IPS-NIHi11 (cell line): ENCODE measurements at places on chromosomes 7 and 10.

DNA sequence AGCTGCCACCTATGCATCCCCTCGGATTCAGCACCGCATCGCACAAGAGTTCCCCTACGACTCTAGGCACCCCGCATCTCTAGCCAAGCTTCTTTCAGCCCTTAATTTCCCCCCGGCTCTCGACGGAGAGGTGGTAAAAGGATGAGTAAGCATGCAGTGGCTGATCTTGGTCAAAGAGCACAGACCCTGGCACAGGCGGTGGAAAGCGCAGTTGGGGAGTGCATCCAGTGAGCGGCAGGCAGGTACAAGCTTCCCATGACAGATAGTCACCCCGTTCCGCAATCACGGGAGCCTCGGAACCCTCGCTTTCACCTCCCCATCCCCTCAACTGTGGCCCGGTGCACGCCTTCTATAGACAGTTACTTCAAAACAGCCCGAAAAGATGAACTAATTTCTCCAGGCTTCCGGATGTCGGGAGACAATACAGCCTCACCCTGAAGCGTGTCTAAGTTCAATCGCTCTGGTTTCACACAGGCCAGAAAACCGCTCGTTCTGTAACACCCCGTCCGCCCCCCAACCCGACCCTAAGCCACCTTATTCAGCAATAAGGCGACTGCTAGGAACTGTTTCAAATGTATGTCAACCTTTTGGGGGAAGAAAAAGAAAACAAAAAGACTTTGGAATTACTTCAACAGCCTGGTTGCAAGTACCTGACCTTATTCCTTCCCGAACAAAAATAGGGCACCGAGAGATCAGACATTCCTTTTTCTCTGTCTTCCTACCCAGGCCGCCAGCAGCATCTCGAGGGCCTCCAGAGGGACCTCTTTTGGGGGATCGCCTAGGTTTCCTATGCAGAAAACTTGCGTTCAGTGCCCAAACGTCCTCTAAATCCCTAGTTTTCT lies 1.4 kb downstream of the RHEB start:
- no peak for DNase-seq

DNA sequence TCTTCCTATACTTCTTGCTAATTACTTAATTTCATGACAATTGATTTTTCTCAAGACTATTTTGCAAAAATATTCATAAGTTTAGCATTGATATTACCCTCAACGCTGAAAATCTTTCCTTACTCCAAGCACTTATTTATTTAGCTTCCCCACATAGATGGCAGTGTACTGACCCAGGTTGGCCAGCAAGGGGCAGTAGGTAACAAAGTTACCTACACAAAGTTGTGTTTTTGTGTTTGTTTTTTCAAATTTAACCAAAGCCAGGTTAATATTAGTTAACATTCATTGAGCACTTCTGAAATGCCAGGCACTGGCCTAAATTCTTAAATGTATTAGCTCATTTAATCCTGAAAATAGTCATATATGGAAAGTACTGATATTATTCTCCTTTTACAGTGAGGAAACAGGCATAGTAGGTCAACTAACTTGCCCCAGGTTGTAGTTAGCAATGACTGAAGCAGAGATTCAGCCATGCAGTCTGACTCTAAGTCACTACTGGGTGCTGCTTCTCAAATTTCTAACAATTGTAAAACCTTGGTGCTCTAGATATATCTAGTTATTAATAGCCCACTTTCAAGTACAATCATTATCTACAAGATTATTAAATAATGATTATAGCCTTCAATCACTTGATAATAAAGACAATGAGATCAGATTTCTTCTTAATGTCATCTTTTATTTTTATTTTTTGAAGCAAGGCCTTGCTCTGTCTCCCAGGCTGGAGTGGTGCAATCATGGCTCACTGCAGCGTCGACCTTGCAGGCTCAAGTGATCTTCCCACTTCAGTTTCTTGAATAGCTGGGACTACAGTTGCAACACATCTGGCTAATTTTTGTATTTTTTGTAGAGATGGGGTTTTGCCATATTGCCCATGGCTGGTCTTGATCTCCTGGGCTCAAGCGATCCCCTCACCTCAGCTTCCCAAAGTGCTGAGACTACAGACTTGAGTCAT lies 5.8 kb upstream of the GGCT start:
- no peak for DNase-seq

- DNase-seq, result peak; percentile 46
These were observed 3.8 kb upstream of the TECTB start for GRCh38 chr10:112279433-112279832.

DNA sequence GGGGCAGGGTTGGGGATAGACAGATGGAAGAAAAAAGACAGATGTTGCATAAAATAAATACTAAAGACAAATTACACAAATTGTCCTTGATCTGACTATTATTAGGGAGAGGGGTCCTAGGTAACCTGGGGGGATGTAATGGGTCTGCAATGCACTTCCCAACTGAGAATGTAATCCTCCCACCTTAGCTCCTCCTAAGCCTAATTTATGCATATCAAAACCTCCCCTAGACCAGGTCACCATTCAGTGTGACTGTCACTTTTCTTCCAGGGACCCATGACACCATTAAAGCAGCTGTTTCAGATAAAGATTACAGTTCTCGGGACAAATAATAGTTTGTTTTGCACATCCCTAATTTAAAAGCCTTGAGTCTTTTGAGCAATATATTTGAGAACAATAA lies 133.9 kb upstream of the FEZF1 start:
- no peak for DNase-seq

DNA sequence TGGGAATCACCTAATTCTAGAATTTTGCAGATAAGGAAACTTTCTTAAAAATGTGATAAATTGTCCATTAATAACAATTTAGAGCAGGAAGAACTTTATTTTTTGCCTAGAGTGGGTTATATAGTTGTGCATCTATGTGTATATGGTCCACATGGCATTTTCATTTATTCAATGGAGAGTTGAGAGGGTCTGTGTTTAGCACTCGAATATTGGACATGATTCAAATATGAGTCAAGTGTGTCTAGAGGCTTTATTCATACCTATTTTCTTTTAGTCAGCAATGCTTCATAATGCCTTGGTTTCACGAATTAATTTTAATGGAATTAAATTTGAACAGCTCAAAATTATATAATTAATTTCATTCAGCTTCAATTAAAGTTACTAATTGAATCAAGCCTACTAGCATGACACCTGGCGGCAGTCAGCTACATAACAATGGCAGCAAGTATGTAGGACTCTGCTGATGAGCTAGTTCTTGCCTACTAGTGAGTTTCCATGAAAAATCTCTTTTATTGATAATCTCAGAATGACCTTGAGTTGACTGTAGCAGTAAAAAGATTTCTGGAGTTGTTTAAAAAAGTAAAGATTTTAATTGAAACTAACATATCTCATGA lies 17.7 kb downstream of the MDFIC start:
- peak; percentile 30 for DNase-seq

GRCh38 chr7:90933984-90934383 lies 330.2 kb upstream of the FZD1 start:
- no peak for DNase-seq

DNA sequence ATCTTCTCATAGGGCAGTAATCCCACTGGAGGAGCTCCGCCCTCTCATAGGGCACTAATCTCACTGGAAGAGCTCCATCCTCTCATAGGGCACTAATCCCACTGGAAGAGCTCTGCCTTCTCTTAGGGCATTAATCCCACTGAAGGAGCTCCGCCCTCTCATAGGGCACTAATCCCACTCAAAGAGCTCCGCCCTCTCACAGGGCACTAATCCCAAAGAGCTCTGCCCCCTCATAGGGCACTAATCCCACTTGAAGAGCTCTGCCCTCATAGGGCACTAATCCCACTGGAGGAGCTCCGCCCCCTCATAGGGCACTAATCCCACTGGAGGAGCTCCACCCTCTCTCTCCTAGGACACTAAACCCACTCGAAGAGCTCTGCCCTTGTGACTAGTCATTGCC lies 3.4 kb upstream of the FUOM start:
- DNase-seq, result no peak

DNA sequence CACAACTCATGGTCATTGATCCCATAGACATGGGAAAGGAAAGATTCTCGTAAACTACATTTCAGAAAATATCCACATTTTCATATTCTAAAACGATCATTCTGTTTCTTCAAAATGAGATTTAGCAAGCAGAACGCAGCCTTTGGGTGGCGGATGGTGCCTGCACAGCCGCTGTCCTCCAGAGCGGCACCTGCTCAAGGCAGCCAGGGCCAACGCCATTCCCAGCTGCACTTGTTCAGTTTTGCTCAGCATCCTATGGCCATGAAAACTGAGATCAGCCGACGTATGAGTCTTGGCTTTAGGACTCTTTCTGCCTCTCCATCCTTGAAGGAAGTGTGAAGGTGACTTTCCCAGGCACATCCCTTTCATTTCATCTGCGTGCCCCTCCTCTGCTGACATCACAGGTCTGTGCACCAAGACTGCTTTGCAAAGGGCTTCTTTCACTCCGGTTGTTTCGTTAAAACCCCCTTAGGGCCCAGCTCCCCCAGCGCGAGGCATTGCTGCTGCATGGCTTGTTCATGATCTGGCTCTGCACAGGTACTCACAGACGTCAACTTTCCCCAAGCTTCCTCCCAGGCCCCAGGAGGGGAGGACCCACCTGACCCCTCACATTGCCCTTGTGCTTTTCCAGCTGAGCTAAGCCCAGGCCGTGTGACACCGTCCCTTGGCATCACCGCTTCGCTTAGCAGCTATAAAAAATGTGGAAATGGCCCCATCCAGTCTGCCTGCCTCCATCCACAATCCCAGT lies 37.2 kb downstream of the TCERG1L start:
- DNase-seq, result no peak

DNA sequence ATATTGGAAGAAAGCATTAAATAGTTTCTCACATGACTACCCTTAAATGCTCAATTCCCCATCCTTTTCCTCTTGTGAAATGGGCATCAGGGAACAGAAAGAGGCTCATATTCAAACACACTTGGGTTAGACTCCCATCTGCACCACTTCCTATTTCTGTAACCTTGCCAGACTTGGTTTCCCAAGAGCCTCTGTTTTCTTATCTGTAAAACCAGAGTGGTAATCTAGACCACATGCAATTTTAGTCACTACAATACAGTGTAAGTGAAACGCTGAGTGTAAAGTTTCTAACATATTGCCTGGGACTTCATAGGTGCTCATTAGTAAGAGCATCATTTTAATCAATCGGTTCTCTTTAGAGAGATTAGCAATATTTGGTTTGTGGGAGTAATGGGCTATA lies 136.3 kb downstream of the SORCS1 start:
- DNase-seq, result no peak

GRCh38 chr7:22356010-22356691 lies 803 bp downstream of the RAPGEF5 start:
- DNase-seq, result peak; percentile 49

DNA sequence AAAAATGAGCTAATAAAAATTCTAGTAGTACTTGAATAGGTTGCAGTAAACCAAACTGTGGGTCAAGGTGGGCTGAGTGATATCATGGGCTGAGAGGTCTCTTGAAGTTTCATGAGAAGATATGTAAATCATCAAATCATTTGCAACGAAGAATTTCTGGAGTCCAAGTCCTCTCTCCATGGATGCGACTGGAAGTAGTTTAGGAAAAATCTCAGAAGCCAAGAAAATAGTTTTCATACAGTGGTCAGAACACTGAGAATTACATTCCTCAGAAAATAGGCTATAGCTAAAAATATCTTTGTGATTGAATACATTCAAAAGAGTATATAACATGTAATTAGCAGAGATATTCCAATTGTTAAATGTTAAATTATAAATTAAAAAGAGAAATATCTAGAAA lies 3.6 kb upstream of the IFIT1 start:
- no peak for DNase-seq

- no peak for DNase-seq
These were observed 81.4 kb downstream of the ORC5 start for GRCh38 chr7:104126411-104126841.

DNA sequence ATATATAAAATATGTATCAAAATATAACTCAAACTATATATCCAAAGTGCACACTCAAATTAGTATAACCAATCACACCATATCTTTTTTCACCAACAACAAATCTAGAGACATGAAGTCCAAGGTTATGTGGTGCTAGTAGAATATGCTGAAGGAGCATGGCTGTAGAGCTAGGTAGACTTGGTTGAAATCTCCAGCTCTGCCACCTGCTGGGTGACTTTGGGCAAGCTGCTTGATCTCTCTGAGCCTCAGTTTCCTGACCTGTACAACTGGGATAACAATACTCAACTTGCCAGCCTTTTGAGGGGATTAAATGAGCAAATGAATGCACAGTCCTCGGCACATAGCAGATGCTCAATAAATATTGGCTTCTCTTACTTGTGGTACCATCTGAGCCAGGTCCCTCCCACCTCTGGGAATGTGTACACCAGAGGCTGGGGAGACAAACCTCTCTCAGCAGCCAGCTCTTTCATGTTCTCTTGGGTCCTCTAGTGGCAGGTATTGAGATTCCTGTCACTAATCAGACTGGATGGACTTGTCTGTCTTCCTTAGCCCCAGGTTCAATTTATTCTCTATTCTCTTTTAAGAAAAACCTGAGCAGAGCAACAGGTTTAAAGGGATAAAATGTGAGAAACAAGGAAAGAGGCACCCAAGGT lies 94.3 kb upstream of the PDE1C start:
- DNase-seq, result peak; percentile 73

DNA sequence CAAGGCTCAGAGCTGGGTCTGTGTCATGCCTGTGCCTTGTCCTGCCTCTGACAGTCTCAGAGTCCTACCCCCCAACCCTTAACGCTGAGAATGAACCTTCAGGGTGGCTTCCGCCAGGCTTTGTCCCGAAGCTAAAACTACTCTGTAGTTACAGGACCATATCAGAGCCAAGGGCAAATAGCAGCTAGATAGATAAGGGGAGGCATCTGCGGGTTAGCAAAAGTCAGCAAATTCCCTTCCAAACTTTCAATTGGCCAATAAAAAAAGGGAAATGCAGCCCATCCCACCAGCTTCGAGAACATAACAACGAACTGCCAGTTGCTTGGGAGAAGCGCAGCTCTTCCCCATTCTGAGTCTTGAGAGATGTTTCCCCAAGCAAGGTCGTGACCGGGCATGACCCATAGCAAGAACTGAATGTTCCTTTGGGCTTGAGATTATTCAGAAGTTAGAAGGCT lies 17.7 kb downstream of the CCL24 start:
- no peak for DNase-seq

- DNase-seq, result no peak
These were observed 250.6 kb downstream of the C7orf25 start for GRCh38 chr7:42661312-42661711.

GRCh38 chr10:125144693-125145623 lies 15.4 kb downstream of the CTBP2 start:
- peak; percentile 69 for DNase-seq

- DNase-seq, result no peak
These were observed 818.6 kb downstream of the TNS3 start for GRCh38 chr7:46763344-46763743.

DNA sequence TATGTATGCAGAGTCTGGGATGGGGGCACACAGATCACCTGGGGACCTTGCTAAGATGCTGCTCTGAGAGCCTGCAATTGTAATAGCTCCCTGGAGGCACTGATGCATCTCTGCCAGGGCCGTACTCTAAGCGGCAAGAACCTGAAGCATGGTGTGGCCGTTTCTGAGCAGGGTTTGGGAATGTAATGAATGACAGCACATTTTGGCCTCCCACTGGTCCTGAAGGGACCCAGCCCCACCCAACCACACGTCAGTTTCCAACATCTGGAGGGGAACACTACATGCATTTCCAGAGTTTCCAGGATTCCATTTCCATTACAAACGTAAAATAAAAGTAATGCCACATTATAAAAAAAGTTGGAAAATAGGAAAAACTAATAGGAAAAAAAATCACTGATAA lies 14.0 kb downstream of the ZCCHC24 start:
- DNase-seq, result no peak
